ENCODE measurements at places on chromosomes 11 and 22.

DNA sequence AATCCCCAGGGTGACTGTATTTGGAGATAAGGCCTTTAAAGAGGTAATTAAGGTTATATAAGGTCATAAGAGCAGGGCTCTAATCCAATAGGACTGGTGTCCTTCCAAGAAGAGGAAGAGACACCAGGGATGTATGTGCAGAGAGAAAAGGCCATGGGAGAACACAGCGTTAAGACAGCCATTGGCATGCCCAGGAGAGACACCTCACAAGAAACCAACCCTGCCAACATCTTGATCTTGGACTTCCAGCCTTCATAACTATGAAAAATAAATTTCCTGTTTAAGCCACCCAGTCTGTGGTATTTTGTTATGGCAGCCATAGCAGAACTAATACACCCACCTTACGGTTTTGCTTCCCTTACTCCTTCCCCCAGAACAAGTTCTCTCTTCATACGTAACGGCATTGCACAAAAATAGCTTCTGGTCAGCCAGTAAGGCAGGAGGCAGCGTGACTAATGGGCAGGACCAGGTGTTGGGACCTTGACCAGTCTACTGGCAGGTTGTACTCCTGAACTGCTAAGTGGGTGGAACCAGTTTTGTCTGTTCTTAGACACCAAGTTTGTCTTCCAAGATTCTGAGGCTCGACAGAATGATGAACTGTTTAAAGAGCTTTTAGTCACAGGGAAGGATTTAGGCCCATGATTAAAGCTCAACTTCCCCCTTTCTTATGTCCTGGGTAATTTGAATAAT lies 31.9 kb upstream of the UPB1 start:
- DNase-seq, result no peak
- peaks cover 25% of the 10 kb centered on the region for H3K4me1 ChIP-seq
- H3K27me3 ChIP-seq, result no peaks in the 10 kb centered on the region
- H3K4me3 ChIP-seq, result no peak overlapping the region
- no peaks in the 10 kb centered on the region for H3K36me3 ChIP-seq

- H3K27me3 ChIP-seq, result no peaks in the 10 kb centered on the region
- H3K36me3 ChIP-seq, result no peaks in the 10 kb centered on the region
- no peak overlapping the region for H3K4me3 ChIP-seq
- DNase-seq, result no peak
- H3K27ac ChIP-seq, result peak overlapping the region; percentile 13
Measured at GRCh38 chr11:119337581-119338317, 2.9 kb downstream of the C1QTNF5 start.

DNA sequence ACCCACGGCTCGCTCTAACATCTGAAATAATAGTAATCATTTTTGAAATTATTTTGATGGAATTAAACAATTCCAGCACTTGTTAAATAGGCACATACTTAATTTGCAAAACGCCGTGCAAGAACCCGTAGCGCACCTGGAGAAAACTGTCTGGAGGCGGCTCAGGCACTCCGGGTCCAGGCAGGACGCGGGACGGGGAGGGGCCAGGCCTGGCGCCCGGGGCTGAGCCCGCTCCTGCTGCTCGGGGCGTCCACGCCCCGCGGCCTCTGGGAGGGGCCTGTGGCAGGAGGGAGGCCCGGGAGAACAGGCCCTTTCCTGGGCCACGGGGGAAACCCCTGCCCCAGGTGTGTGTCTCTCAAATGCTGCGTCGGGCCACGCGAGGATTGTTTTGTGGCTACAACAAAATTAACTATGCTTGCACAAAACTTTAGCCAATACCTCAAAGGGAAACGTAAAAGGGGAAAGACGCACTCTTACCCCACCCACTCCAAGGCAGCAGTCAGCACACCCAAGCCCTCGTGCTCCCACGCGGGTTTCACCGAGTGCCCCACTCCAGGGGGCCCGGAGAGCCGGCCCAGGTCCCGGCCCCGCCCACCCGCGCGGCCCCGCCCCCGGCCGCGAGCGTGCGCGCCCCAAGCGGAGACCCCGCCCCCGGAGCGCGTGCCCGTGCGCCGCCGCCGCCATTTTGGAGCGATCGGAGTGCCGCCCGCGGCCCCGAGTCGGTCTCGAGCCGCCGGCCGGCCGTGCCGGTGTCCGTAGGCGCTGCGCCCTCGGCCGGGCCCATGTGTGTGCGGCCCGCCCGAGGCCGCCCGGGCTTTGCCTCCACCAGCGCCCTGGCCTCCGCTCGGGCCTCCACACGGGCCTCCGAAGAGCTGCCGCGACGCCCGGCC lies at the start of gene PPP6R2:
Gene PPP6R2 (plus strand): TSS at position 677 of the 890 bp plus-strand sequence. CDS start 50,582 bp downstream, outside the sequence.
- H3K27ac ChIP-seq, result peak within 1 kb of the TSS; percentile 87
- H3K4me3 ChIP-seq, result peak within 1 kb of the TSS; percentile 73
- H3K4me1 ChIP-seq, result peaks cover 4% of the 10 kb centered on the region
- DNase-seq, result no peak

- H3K36me3 ChIP-seq, result no peaks in the 10 kb centered on the region
- no peaks in the 10 kb centered on the region for H3K27me3 ChIP-seq
- DNase-seq, result no peak
- H3K4me3 ChIP-seq, result no peak overlapping the region
Measured at GRCh38 chr11:48095779-48096470, 115.6 kb downstream of the PTPRJ start.
